Cardiac ventricle fibroblast (primary cell): ENCODE measurements at places on chromosomes 2 and 18. TPM values are rescaled to one million over a fixed set of nuclear protein-coding genes. Genes with fewer than 3 reads are reported as not detected.

Gene TGIF1
- total RNA-seq: 46.1 and 64.8 TPM in 2 replicates

Gene EFHD1
- total RNA-seq: 0.37 and 0.98 TPM in 2 replicates

Gene MEP1B
- not detected in 2 replicates for total RNA-seq

Gene CAPN14
- total RNA-seq: not detected in 2 replicates

Gene GYPC
- 37.0 and 53.5 TPM in 2 replicates for total RNA-seq

Gene ACMSD
- total RNA-seq: not detected in 2 replicates

Gene SP100
- total RNA-seq: 78.8 and 88.2 TPM in 2 replicates

Gene TWSG1
- 50.6 and 61.1 TPM in 2 replicates for total RNA-seq

Gene OTOF
- total RNA-seq: 0.06 and 0.54 TPM in 2 replicates

Gene SLC23A3
- 0.25 and 0.44 TPM in 2 replicates for total RNA-seq

Gene DCDC2C
- total RNA-seq: not detected in 2 replicates

Gene DOK6
- total RNA-seq: 0.98 and 1.00 TPM in 2 replicates

Gene RAD51AP2
- not detected in 2 replicates for total RNA-seq

Gene RESP18
- not detected in 2 replicates for total RNA-seq

Gene CROCC2
- 0.12 and 0.29 TPM in 2 replicates for total RNA-seq

Gene ETAA1
- 13.2 TPM in 2 replicates for total RNA-seq

Gene C2orf72
- 0.19 and 0.20 TPM in 2 replicates for total RNA-seq

Gene HOXD3
- not detected in 2 replicates for total RNA-seq

Gene GCG
- total RNA-seq: not detected in 2 replicates

Gene PDE1A
- total RNA-seq: 81.7 and 85.3 TPM in 2 replicates

Gene PROKR1
- not detected in 2 replicates for total RNA-seq

Gene UGT1A3
- total RNA-seq: not detected in 2 replicates

Gene C2orf69
- 7.3 and 9.6 TPM in 2 replicates for total RNA-seq

Gene KCNE4
- total RNA-seq: 8.2 and 9.8 TPM in 2 replicates

Gene PLB1
- 0.05 TPM in 1 of 2 replicates, not detected in the other for total RNA-seq

Gene ASB18
- total RNA-seq: not detected in 2 replicates

Gene ZNF385B
- 0.19 and 0.49 TPM in 2 replicates for total RNA-seq

Gene ARHGAP28
- total RNA-seq: 15.7 and 21.3 TPM in 2 replicates

Gene HTR2B
- total RNA-seq: 4.1 and 4.3 TPM in 2 replicates

Gene ARHGEF33
- 0.12 and 0.59 TPM in 2 replicates for total RNA-seq

Gene TCF4
- 58.9 and 94.2 TPM in 2 replicates for total RNA-seq

Gene CNGA3
- not detected in 2 replicates for total RNA-seq

Gene SLC11A1
- not detected in 2 replicates for total RNA-seq

Gene ONECUT2
- total RNA-seq: under 0.01 TPM in 1 of 2 replicates, not detected in the other

Gene DSG1
- not detected in 2 replicates for total RNA-seq

Gene ANKRD30B
- total RNA-seq: not detected in 2 replicates

Gene TRIM54
- not detected in 2 replicates for total RNA-seq

Gene ARPC2
- 177 and 192 TPM in 2 replicates for total RNA-seq

Gene LIMS4
- 20.4 and 22.1 TPM in 2 replicates for total RNA-seq

Gene MOB4
- total RNA-seq: 20.1 and 26.8 TPM in 2 replicates

Gene ALK
- total RNA-seq: not detected in 2 replicates

Gene COL4A3
- total RNA-seq: 2.6 and 4.2 TPM in 2 replicates

Gene ALPP
- not detected in 2 replicates for total RNA-seq

Gene RTP5
- total RNA-seq: not detected in 2 replicates

Gene COL3A1
- 10,648 and 10,756 TPM in 2 replicates for total RNA-seq

Gene MYO7B
- total RNA-seq: 0.06 TPM in 1 of 2 replicates, not detected in the other
